Amygdala (tissue), 56 donors: ENCODE measurements at places on chromosomes 5 and 9.

DNA sequence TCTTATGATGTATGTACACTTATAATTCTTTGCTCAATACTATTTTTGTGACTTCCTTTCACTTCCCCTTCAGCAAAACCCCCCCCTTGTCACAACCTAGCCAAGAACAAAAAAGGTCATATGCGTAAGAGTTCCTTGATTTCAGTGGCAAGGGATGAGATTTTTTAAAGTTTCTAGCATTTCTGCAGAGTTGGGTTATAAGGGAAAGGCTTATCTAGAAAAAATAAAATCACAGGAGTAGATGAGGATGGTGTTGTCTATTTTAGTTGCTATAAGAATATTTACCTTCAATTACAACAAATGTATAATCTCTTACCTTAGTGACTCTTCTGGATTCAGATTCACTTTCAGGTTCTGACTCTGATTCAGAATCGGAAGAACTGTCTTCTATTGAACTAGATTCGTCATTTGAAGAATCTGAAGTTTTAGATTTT, 184.6 kb downstream of the AP3B1 start:
- no peak for DNase-seq

DNA sequence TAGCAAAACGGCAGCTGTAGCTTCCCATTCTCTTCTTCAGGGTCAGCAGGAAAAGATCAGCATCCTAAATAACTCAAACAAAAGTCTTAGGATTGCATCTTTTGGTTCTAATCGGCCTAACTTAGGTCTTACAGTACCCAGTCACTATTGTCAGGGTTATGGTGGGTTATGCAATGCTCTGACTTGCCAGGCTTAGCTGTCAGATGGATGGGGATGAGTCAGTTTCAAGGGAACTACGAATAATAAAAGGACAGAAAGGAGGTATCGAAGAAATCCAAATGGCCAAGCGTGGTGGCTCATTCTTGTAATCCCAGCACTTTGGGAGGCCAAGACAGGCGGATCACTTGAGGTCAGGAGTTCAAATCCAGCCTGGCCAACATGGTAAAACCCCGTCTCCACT, 46.5 kb downstream of the PPP1R2B start:
- no peak for DNase-seq

GRCh38 chr5:139647506-139648204, 494 bp upstream of the CXXC5 start:
- no peak for DNase-seq

DNA sequence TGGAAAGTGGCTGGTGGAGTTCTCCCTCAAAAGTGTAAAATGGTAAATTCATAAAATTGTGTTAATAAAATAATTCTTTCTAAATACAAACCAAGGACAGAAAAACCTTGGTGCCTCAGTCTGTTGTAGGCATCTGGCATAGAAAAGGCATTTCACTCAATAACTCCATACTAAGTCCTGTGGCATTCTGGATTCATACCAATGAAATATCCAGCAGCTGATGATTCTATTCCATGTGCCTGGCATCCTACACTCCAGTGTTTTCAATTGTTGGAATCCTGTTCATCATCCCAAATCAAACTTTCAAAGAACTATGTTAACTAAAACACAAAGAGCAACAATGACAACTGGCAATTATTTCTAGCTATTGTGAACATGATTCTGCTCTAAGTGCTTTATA, 21.6 kb upstream of the ALDH1A1 start:
- no peak for DNase-seq

GRCh38 chr5:150774145-150774544, 4.4 kb upstream of the SMIM3 start:
- DNase-seq: no peak

DNA sequence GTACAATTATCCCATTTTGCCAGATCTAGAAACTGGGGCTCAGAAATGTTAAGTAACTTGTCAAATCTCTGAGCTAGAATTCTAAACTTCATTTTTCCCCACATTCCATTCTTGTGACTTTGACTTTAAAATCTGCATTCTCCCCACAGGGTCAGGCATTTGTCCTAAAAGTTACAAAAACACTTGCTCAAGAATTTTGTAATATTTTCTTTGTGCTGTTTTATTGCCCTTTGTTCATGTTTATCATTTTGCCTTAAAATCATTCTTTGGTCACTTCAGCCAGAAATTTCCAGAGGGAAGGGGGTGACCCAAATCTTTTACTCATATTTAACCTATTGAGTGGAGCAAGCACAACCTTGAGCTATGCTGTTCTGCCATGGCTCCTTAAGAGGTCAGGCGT, 120.1 kb upstream of the CCL21 start:
- no peak for DNase-seq

DNA sequence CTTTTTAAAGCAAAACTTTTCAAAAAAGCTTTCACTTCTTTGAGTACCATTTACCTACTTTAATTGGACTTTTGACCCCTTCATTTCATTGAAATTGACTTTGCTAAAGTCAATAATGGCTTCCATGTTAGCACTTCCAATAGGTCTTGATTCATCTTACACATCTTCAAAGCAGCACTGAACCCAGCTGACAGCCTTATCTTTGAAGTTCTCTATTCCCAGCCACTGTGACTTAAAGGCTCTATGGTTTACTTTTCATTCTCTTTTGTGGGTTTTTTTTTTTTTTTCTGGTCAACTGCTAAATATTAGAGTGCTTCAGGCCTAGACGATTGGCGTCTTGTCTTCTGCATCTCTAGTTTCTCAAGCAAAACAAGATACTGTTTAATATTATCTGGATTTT, 385.0 kb downstream of the CTNND2 start:
- DNase-seq: no peak

- no peak for DNase-seq
Measured at GRCh38 chr5:14178671-14179211, 35.6 kb downstream of the TRIO start.

- no peak for DNase-seq
Measured at GRCh38 chr5:15550502-15551112, 50.6 kb downstream of the FBXL7 start.

GRCh38 chr9:113677057-113677456, 199.1 kb upstream of the ZNF618 start:
- no peak for DNase-seq

GRCh38 chr5:142364251-142365145, 39.7 kb upstream of the SPRY4 start:
- DNase-seq: no peak

DNA sequence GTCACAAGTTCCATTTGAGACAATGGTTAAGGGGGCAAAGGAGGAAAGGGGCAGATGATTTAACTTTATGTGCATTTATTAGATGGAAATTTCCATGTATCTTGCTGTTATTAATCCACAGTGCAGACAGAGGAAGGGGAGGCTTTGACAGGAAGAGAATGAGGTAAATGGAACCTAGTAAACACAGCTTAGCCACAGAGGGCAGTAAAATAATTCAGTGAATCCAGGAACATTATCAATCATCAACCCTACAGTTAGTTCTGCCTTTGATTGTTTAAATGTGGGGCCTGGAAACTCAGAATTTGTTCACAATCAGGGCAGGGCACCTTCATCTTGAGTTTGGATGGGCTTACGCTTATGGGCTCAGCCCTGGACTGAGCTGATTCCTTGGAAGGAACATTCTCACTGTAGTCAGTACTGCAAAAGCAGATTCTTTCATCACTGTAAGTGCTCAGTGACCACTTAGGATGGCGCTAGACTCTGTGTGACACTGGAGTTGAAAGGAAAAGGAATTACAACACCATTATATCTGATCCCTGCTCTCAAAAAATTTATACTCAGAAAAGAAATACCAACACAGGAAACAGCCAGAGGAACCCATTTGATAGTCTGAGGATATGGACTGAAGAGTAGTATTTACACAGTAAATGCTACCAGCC, 169.5 kb downstream of the PIK3R1 start:
- DNase-seq: no peak

GRCh38 chr5:174718880-174719610, 5.3 kb upstream of the MSX2 start:
- DNase-seq: no peak

GRCh38 chr9:97873425-97873824, 20.4 kb downstream of the FOXE1 start:
- no peak for DNase-seq

DNA sequence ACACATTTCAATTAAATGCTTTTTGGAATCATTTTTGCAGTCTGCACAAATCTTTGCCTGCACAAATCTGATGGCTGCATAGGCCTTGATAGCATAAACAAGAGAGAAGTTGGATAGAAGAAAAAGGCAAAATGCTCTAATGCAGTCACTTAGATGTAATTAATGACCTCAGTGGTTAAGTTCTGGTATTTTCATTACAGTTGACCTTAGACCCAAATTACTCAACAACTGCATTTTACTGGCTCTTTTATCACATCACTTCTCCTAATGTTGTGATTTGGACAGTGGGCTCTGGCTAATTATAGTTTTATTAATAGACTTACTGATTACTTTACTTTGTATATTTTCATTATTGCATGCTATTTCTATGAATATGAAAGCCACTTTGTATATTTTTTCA, 34.3 kb downstream of the NTRK2 start:
- no peak for DNase-seq

DNA sequence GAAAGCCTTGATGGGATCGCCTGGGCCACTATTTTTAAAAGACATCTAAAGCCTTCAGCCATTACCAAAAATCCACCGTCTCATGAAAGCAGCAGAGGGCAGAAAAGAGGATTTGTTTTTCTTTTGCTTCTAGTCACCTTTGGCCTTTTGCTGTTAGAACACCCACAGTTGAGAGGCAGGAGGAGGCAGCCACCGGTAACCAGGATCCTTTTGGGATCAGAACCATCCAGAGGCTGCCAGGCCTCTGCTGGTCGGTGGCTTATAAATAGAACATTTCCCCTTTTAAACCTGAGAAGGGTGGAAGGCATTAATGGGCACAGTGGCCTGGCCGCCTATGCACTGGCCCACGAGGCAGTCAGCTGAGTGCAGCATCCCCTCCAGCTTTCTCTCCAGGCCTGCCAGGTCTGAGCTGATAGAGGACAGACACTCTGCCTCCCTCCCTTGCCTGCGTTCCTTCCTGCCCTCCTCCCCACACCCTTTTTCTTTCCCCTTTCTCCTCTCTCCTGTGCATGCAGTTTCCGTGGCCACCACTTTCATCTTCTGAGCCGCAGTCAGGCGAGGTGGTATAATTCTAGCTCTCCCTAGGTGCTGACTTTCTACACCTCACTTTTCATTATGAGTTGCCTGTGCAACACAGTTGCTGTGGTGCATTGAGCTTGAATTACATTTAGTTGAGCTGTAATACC, 253.4 kb downstream of the ARHGAP26 start:
- DNase-seq: no peak

DNA sequence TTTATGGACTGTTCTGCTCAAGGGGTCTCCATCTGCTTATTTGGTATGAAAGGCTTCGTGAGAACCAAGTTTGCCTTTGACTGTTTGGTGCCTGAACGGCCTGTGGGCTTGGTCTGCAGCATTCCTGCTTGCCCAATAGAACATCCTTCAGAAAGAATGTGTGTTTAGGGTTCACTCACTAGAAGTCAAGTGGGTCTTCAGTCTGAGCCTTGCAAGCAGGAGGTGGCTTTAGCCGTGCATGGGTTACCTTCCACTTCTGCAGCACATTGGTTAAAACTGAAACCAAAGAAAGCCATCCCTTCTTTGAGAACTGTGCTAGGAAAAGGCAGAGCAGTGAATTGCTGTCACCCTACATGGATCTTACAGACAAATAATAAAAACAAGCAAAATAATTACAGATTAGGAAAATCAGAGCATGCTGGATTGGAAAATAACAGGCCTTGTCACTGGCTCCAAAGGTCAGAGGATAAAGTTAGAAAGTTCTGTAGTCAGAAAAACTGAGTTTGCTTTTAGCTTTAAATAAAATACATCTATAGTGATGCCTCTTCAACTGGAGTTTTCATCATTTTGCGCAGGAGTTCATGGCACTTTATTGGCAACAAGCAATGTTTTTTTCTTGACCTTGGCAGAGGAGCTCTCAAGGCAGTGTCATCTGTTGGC, 16.6 kb downstream of the WWC1 start:
- DNase-seq: no peak

DNA sequence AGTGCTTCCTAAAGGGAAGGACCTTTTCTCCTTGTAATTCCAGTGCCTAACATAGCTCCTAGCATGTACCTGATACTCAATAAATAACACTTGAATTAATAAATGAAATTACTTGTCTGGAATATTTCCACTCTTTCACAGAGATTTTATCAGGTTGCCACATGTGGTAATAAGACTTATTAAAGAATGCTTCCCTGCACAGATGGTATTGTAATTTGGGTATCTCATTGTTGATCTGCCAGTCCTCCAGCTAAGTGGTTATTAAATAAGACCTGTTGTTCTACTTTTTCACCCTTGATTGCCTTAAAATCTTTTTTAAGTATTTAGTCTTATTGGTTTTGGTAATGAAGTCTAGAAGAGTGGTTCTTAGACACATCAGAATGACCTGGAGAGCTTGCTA, 28.1 kb upstream of the CETN3 start:
- DNase-seq: no peak

GRCh38 chr9:83183621-83184020, 120.7 kb upstream of the RASEF start:
- no peak for DNase-seq

DNA sequence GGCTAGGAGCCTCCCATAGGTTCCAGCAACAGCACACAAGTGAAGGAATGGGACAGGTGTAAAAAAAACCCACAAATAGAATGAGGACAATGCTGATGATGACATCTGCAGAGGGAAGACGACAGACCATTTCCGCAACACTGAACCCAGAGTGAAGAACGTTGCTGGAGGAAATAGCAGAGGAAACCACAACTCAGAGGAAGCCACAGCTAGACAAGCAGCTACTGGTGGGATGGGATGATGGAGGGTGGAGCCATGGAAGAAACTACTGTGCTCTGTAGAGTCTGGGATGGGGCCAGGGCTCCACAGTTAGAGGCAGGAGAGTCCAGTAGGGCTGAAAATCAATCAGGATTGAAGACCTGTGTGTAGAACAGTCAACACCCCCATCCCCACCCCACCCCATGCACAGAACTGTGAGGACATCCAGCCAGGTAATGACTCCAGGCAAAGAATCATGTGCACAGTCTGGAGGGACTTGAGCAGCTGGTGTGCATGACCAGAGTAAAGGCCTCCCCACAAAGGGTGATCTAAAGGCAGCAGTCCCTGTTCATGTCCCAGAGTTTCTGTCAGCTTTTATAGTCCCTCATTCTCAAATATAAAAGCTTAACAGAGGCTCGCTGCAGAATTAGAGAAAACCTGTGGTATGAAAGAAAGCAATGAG, 65.2 kb upstream of the SPIN1 start:
- DNase-seq: no peak

DNA sequence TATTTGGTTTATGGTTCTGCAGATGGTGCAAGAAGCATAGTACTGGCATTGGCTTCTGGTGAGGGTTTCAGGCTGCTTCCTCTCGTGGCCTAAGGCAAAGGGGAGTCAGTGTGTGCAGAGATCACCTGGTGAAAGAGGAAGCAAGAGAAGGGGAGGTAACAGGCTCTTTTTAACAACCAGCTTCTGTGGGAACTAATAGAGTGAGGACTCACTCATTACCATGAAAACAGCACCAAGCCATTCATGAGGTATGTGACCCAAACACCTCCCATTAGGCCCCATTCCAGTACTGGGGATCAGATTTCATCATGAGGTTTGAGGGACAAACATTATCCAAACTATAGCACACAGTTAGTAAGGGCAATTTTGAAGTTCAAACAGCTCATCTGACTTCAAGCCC, 263.5 kb downstream of the TMEM38B start:
- no peak for DNase-seq
